ENCODE measurements at places on chromosomes 3 and 15.

- no peak for DNase-seq
Measured at GRCh38 chr15:88022716-88023115, 233.8 kb downstream of the NTRK3 start.

DNA sequence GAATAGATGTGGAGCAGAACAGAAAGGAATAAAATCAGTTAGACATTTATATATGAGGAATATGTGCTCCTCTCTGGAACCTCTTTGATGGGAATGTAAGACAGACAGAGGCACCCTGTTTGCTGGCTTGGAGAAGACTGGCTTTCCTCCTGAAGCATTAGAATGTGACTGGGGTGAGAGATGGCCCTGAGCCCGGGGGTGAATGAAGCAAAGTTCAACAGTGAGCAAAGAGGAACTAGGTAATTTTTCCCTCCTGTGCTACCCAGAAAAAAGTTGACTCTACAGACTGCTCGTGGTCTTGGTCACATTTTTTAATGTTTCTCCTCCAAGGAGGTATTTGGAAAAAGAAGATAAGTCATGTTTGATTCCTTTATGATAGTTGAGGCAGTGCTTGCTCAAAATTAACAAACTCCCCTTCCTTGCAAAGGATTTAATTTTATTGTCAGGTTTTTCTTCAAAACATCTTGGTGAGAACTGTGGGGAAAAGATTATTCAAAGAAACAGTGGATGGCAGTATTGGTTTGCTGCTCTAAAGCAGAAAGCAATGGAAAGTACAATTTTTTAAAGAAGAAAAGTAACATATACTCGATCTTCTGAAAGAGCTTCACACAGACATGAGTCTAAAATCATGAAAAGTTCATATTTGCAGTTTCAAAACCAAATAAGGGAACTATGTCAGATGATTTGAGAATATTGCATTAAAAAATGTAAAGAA, 370.4 kb upstream of the CDIN1 start:
- no peak for DNase-seq

- no peak for DNase-seq
Measured at GRCh38 chr3:196968233-196969133, at the start of gene PIGZ. Gene PIGZ (minus strand): TSS chr3:196968833. CDS start chr3:196952031, 16,802 bp downstream.

- no peak for DNase-seq
Measured at GRCh38 chr3:43389388-43390254, 103.3 kb downstream of the SNRK start.

DNA sequence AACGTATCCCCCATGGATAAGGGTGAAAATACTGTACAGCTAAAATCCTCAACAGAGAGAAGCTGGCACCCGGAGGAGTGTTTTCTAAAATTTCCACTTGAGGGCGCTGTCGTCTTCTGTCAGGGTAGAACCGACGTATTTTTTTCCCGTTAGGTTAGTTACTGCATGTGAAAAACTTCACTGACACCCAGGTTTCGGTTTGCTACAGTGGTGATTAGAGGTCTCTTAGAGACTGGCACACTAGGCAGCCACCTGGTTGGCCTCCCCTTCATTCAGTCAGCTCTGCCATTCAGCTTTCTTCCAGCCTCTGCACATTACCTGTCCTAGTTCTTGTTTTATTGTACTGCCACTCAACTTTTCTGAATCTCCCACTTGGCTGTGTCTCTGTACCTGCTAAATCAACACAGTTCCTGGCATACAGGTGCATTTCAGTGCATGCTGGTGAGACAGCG, 18.4 kb downstream of the CCK start:
- no peak for DNase-seq

DNA sequence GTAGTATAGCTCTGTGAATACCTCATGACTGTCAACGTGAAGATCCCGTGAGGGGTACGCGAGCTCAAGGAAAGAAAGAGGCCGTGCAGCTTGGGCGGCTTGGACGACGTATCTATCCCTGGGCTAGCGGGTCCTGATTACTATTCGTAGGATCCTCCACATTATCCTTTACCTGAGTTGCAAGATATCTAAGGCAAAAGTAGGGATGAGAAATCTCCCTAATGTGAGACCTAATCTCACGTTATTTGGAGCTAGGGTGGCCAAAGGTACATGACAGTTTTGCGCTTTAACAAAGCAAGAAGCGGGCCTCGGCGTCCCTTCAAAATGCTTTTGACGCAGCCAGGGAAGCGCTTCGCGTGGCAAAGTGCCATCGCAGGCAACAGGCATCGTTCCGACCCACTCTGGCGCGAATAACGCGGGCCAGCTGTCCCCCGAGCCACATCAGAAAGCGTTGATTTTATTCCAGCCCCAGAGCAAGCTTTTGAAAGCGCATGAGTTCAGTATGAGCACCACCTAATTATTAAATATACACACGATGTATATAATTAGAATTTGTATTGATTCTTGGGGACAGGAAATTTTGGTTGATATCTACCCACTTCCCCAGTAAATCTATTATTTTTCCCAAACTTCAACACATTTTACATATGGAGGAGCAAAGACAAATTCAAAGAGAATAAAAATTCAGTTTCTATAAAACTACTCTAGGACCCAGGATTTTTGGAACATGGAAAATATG, 2.5 kb upstream of the EOMES start:
- DNase-seq, result no peak

GRCh38 chr3:9976721-9977709, 9.6 kb downstream of the EMC3 start:
- no peak for DNase-seq

GRCh38 chr15:67066959-67067853, 1.8 kb downstream of the SMAD3 start:
- DNase-seq, result no peak

- DNase-seq, result no peak
Measured at GRCh38 chr3:49013738-49014660, 4.4 kb downstream of the DALRD3 start.

GRCh38 chr3:72245183-72245811, 460.3 kb upstream of the PROK2 start:
- no peak for DNase-seq

DNA sequence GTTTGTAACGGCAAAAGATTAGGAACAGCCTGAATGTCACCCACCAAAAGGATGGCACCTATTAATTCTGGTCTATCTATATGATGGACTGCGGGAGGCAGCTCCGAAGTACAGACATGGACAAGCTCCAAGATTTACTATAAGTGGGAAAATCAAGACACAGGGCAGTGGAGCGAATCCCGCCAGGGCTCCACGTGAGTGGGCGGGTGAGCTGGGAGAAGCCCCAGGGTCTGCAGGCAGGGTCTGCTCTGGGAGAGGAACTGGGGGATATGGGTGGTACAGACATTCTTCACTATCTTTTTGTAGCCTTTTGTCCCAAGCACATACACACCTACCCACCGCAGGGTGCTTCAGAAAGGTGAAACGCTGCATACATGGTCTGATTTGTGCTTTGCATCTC, 38.2 kb upstream of the SPTBN5 start:
- no peak for DNase-seq

GRCh38 chr3:155015776-155016436, 64.2 kb upstream of the MME start:
- no peak for DNase-seq

DNA sequence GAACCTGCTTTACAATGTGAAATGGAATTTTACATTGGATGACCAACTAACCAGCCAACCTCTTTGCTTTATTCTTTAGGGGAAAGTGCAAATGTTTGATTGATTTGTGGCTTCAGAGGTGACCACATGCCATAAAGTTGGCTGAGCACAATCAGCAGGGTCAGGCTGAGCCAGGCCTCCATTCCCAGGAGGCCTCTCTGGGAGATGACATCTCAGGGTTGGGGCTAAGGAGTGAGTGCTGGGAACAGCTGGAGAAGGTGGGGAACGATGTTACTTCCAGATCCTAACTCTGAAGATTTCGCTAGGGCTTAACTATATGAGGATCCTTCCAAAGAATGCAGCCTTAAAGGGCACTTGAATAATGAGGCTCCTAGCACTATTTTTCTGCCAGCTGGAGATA, 131.7 kb downstream of the ATP10A start:
- no peak for DNase-seq

GRCh38 chr15:92696096-92696495, 40.5 kb upstream of the FAM174B start:
- no peak for DNase-seq

DNA sequence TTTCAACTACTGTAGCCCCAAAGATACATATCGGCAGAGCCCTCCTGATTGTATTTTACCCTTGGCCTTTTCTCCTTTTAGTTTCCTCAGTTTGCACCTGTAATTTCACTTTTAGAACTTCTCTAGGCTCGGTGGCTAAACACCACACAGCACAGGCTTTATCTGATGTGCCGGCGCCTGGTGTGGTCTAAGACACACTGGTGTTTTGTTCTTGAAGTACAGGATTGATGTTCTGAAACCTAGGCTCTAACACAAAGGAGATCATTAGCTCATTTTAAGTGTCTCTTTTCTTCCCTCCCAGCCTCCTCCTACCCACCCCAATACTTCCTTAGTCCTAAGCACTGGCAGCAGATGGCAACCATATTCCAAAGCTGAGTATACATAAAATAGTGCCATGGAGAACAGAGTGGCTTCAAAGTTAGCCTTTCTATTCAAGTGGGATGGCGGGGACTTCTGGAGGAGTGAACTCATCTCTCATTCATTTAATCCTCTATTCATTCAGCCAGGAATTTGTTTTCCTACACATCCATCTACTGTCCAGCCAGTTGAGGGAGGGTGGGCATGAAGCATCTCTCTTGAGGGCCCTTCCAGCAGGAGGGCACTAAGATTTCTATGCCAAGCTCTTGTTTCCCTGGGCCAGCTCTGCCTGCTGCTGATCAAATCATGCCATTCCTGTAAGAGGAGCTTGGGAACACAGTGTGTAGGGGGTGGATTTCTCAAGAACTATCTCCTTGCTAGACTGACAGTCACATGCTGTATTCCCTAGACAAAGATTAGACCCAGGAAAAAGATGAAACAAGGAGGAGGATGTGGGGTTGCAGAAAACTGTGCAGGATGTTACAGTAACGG, 71.2 kb downstream of the TIGIT start:
- DNase-seq, result no peak

DNA sequence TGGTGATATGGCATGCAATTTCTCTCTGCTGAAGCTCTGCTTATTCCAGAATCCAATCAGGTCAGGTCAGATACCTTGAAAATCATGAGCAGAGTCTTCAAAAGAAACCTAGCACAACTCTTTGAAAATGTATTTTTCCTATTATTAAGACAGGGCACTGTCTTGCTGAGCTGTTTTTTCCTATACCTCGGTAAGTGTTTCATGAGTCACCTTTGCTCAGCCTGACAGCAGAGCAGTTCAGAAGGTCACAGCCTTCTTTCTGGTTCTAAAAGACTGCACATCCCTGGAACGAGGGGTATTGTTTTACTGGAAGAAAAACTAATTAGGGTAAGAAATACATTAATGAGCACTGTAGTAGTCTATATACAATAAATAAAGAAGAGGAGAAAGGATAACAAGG, 422.0 kb downstream of the SOX2 start:
- no peak for DNase-seq

- DNase-seq, result no peak
Measured at GRCh38 chr3:190597291-190597690, 83.4 kb downstream of the IL1RAP start.

DNA sequence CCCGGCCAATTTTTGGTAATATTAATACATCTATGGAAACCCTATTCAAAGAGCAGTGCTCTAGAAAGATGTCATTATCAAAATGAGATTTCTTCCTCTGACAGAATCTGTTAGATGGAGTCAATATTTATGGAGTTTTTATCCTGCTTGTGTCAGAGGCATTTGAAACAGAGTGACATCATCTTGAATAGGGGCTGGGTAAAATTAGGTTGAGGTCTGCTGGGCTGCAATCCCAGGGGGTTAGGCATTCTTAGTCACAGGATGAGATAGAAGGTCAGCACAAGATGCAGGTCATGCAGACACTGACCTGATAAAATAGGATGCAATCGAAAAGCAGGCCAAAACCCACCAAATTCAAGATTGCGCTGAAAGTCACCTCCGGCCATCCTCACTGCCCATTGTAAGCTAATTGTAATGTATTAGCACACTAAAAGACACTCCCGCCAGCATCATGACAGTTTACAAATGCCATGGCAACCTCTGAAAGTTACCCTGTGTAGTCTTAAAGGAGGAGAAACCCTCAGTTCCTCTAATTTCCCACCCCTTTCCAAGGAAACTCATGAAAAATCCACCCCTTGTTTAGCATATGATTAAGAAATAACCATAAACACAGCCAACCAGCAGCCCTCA, 27.3 kb upstream of the CCDC50 start:
- no peak for DNase-seq

DNA sequence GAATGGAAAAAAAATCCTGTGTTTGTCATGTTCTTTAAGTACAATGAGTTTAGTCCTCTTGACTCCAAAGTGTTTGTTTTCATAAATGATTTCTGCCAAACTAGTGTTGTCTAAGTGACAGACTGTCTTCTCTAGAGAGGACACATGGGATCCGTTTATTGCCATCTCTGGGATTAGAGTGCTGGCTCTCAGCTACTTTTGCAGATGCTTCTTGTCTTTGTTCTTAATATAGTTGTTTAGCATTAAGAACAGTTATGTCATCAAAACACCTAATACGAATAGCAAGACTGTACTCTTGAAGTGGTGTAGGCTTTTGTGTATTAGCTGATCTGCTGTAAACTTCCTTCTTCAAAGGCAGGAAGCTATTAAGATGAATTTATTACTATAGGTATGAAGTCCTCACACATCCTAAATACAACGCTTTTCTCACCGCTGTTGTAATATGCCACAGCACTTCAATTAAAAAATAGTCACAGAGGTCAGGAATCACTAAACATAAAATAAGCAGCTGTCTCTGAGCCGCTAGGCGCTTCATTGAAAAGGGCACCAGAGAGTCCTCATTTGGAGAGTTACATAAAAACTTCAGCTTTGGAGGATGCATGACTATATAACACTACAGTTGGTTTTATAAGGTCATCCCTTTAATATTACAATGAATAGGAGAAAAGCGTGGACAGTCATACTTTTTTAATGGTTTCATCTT, 128.3 kb upstream of the ZNF385D start:
- DNase-seq, result no peak

DNA sequence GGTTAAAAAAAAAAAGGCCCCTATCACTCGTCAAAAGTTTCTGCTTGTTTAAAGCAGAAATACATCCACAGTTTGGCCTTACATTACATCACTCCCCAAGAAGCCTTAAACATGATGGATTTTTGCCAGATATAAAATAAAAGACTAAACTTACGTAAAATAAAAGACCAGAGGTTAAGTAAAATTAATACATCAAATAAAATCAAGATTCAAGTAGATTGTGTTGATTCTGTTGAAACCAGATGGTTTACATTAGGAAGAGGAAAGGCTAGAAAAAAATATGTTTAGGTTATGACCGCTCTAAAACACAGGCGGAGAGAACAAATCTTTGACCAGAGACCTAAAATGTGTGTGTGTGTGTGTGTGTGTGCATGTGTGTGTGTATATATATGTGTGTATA, 104.1 kb downstream of the DUT start:
- DNase-seq, result no peak

GRCh38 chr3:124510290-124510689, 220.0 kb upstream of the UMPS start:
- DNase-seq, result no peak

DNA sequence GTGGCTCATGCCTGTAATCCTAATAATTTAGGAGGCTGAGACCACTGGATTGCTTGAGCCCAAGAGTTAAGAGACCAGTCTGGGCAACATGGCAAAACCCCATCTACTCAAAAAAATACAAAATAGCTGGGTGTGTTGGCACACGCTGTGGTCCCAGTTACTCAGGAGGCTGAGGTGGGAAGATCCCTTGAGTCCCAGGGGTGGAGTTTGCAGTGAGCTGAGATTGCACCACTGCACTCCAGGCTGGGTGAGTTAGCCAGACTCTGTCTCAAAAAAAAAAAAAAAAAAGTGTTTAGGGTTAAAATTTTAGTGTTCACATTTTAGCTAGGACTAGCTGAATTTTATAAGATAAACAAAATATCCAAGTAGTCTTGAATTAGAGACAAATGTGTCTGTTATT, 1340.1 kb upstream of the EPHA6 start:
- DNase-seq, result no peak
